GM04504 (cell line): ENCODE measurements at places on chromosomes 7 and 10.
A peak's percentile ranks its signal among the peaks of the same experiment; 100 is the strongest.

- DNase-seq: no peak
These were observed 675.4 kb upstream of the AUTS2 start for GRCh38 chr7:68922850-68923249.

- DNase-seq: peak; percentile 62
These were observed 75.3 kb downstream of the ZNF92 start for GRCh38 chr7:65448816-65449504.

DNA sequence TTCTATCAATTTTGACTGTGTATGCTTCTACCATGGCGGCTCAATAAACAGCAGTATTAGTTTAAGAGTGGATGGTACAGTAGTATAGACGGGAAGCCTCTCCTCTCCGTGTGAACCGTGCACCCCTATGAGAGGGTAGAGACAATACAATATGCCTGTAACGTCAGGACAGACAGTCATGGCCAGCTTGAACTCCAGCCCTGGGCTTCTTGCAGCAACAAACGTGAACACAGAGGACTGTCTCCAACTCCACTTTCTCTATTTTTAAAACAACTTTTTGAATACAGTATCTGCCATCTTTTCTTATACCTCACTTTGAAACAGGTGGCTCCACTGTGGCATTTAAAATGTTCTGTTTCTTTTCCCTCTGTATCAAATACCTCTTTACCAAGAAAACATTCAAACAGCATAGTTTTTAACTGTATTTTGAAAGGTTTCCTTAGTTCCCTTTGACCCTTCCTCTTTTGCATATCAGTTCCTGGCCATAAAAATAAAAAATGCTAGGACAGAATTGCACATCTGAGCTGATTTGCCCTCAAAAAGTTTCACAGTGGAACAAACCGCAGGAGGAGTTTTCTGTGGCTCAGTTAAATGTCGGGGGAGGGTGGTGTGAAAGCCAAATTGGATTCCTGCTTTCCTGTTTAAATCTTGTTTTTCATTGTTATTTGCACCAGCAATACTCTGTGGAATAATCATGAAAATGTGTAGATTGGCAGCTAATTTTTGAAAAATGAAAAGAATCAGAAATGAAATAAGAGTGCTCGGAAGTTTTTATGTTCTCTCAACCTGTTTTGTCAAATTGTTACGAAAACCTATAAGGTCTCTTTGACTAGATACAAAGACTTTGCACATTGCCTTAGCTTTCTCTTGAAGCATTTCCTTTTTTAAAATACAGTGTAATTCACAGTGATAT is 8.0 kb downstream of the IKZF1 start:
- DNase-seq: no peak

- DNase-seq: no peak
These were observed 58.9 kb upstream of the NUPR2 start for GRCh38 chr7:56174875-56175760.

DNA sequence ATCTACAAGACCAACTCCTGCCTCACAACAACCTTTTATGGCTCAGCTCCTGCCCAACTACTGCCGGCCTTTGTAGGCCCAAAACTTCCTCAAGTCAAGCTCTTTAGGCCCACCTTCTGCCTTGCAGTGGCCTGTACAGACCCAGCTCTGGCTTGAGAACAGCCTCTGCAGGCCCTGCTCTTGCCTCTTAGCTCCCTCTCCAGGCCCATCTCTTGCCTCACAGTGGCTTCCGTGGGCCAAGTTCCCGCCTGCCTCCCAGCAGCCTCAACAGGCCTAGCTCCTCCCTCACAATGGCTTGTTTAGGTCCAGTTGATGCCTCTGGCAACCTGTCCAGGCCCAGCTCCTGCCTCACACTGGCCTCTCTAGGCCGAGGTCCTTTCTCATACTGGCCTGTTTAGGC is 32.4 kb upstream of the VKORC1L1 start:
- DNase-seq: no peak

DNA sequence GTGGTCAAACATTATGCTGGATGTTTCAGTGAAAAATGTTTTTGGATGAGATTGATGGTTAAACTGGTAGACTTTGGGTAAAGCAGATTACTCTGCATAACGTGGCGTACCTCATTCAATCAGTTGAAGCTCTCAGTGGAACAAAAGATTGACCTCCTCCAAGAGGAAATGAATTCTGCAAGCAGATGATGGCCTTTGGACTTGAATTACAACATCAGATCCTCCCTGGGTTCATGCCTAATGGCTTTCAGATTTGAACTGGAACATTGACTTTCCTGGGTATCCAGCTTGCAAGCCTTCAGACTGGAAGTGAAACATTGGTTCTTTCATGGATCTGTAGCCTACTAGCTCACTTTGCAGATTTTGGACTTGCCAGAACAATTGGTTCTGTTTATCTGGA is 169.3 kb upstream of the MALRD1 start:
- DNase-seq: no peak

- DNase-seq: no peak
These were observed 1.2 kb downstream of the TSPAN12 start for GRCh38 chr7:120856621-120857352.
